Endothelial cell of umbilical vein (primary cell): ENCODE measurements at places on chromosomes 4 and X.

- no peak for DNase-seq
These were observed 504.5 kb upstream of the GALNTL6 start for GRCh38 chr4:171308661-171309060.

- no peak for DNase-seq
These were observed 36.2 kb upstream of the DHRSX start for GRCh38 chrX:2536974-2537373.

DNA sequence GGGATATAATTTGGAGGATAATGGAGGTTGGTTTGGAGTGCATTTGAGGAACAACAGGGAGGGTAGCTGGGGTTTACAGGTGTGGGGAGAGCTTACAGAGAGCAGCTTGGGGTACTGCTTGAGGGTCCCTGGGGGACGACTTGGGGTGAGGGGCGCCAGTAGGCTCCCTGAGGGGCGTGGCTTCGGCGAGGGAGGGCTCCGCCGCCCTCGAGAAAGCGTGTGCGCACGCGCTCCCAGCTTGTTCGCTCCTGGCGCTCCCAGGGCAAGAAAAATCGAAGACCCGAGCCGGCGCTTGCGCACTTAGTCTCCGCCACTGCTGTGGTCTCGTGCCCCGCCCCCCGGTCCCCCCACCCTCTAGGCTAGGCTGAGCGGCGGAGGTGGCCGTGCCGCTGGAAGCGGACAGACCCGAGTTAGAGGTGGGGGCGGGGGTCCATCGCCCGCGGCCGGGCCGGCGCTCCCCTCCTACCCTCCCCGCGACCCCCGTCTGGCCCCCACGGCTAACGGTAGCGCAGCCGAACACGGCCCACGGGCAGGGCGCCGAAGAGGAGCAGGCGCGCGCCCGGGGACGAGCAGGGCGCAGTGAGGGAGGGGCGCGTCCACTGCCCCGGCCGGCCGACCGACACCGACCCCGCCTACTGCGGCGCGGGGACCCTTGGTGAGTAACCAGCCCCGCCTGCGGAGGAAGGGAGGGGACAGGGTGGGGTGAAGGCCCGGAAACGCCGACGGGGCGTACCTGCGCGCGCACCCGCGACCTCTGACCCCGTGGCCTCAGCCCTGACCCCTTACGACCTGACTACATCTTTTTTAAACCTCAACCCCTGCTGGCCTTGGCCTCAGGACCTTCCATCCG, 5.4 kb upstream of the CCDC120 start:
- DNase-seq: peak; percentile 67

- DNase-seq: peak; percentile 43
These were observed at the start of gene DCAF12L1 for GRCh38 chrX:126552313-126553022. Gene DCAF12L1 (minus strand): TSS chrX:126552814. CDS start chrX:126552608, 206 bp downstream.

- no peak for DNase-seq
These were observed 19.8 kb upstream of the GTPBP6 start for GRCh38 chrX:338281-338835.

DNA sequence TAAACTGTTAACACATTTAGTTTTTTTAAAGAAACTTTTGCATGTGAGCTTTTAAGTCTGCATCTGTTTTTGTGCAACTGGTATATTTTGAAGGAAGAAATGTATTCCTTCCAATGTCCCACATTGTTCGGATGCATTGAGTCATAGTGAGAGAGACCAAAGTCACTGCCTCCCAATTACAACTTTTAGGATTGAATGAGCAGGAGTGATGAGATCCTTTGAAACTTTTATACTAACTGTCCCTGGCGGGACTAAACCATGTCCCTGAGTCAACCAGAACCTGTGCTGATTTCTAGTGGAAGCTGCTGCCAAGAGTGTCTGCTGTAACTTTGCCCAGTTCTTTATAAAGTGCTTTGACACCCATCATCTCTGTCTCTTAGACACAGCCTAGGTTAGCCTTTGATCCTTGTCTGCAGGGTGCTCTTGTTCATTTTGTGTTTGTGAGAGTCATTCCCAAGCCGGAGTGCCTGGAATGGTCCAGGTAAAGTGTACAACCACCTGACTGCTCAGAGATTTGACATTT, 122.7 kb downstream of the ZNF518B start:
- DNase-seq: no peak

- DNase-seq: no peak
These were observed 220.6 kb upstream of the ARSJ start for GRCh38 chr4:114200026-114200425.
